ENCODE measurements at places on chromosomes 6 and 20.
A peak's percentile ranks its signal among the peaks of the same experiment; 100 is the strongest.

- no peak for DNase-seq
These were observed 7.5 kb upstream of the RREB1 start for GRCh38 chr6:7100072-7100752.

GRCh38 chr6:31510007-31510406 is 12.1 kb downstream of the MICB start:
- no peak for DNase-seq

DNA sequence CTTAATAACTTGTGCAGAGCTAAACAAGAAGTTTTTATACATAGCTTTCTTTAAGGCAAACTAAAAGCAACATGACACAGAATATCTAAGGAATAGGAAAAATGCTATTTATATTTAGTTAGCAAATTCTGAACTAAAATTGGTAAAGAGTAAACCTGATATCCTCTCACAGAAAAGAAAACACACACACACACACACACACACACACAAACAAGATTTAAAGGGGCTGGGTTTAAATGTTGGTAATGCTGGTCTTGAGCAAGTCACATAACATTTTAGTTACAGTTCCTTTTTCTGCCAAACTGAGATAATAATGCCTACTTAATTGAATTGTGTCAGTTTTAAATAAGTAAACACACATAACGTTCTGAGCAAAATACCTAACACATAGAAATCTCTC is 1.6 kb downstream of the TRDN start:
- DNase-seq: no peak

DNA sequence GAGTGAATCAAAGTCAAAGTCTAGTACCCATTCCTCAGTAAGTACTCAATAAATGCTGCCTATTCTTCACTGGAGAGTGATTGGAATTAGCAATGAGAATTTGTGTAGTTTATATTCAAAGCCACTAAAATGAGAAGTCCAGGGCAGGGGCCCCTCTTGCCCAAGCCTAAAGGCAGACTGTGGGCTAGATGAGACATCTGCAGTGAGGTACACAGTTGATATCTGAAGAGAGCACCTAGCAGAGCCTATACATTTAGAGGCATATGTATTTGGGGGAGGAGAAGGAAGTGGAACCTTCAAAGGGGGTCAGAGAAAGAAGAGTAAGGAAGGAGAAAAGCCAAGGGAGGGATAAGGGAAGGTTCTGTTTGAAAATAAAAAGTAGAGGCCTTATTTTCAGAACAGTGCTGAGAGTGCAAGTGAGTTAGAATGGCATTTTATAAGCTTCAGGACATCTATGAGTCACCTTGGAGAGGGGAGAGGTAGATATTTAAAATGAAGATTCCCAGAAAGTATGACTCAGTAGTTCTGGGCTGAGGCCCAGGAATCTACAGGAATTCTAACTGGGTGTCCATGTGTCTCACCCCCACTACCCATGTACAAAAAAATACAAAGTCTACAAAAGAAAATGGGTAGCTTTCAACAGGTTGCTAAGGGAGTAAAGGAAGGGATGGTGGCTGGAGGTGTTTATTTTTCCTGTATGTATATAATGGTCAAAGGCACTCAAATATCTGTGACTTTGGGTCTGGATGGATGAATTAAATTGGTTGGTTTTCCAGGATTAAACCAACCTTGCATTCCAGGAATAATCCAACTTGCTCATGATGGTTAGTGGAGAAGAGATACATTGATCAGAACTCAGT is 135.1 kb downstream of the ZFP64 start:
- peak; percentile 74 for DNase-seq

GRCh38 chr6:158322724-158323560 is 10.7 kb downstream of the TULP4 start:
- DNase-seq: no peak

- DNase-seq: no peak
These were observed 90.0 kb upstream of the HMGCLL1 start for GRCh38 chr6:55669028-55669427.

GRCh38 chr20:50701041-50701963 is 10.0 kb upstream of the RIPOR3 start:
- DNase-seq: no peak

GRCh38 chr6:93036835-93037234 is 382.5 kb downstream of the EPHA7 start:
- no peak for DNase-seq

DNA sequence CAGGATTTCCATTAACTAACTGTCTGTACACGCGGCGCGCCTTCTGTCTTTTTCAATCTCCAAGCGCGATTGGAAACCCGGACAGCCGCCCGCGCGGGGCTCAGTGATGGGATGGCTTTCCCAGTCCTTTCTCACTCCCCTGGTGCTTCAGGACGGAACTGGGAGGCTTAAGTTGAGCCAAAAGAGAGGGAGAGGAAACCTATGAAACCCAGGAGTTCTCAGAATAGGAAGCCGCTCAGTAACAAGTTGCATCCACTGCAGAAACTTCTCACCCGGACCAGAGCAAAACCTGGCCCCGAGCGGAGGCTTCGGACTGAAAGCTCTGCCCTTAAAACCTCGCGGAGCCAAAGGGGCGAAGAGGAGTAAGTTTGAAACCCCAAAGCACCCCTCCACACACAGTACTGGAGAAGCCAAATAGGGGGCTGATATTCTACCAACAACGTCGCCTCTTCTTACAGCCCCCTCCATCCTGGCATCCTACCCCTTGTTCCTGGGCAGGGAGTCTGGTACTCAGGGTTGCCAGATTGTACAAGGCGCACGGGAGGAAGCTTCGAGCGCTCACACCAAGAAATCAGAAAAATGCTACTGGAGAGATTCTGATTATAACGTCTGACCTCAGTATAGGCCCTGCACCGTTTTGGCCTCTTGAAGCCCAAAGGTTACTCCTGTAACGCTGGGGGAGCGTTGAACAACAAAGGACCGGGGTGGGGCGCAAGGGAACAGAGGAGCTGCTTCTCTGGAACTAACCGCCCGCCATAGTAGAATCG is 906 bp upstream of the COL12A1 start:
- DNase-seq: no peak

- DNase-seq: no peak
These were observed 17.2 kb downstream of the SLC2A12 start for GRCh38 chr6:134034961-134035822.

DNA sequence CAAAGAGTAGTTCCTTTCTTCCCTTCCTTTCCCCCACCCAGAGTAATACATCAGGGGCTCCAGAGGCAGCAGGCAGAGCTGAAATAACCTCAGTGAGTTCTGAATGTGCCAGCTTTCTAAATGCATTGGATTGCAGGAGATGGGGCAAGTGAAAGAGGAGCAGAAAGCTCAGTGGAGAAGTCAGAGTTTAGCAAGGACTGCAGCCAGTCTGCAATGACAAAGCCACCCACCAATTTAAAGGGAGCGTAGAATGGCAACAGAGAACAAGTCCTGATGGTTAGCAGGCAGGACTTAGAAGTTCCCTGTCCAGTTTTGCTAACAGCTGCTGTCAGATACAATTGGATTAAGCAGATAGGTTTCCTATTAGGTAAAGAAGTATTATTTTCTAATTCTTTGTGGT is 203.4 kb upstream of the RIN2 start:
- DNase-seq: no peak

DNA sequence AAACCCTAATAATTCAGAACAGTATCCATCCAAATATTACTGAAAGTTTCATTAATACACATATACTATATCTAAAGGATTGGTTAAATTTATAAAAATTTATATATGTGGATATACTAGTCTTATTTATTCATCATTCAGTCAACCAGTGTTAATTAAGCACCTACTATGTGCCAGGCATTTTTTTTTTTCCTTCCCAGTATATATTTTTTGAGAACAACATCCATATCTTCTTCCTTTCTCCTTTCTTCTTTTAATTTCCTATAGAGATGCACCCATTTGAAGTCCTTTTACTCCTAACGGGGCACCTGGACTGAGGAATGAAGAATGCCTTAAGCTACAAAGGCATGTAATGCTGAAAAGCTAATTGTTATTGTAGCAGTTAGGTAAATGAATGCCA is 72.8 kb downstream of the SESN1 start:
- no peak for DNase-seq

GRCh38 chr6:22112461-22112860 is 184.4 kb downstream of the PRL start:
- no peak for DNase-seq

DNA sequence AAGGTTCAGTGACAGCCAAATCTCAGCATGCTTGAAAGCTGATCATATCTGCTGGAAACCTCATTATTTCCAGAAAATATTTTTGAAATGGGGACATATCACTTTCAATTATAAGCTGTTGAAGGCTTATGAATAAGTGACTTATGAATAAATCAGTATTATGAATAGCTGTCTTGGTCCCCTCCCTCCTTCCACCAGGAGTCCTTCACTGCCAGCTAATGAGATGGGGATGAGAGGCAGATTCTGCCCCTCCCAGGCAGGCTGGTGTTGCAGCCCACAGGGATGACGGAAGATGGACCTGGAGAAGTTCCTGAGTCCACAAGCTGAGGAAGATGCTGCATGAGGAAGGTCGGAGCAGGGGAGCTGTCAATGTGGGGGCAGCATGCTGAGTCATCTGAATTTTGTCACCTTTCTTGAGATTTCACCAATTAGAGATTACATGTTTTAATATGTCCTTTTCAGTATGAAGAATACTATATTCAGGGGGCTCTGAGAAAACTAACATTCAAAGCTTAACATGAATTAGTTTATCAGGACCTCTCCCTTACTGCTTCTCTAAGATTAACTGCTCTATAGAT is 112.2 kb downstream of the DTNBP1 start:
- DNase-seq: no peak

GRCh38 chr6:137676888-137677287 is 182.7 kb upstream of the OLIG3 start:
- no peak for DNase-seq

DNA sequence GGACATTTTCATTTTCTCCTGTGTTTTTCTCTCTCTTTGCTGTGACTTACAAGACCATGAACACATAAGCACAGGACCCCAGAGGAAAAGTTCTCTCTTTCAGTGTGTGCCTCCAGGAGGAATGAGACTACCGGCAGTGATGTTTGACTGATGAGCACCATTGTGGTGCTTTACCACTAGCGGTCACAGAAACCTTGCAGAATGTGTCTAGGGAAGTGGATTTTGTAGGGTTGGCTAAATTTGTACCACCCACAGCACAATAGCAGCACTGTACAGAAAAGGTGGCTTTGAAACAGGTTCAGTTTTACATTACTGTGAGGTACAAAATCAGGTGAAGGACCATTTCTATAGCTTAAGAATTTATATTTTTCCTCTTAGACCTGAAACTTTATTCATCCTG is 301.9 kb upstream of the SUPT3H start:
- no peak for DNase-seq

DNA sequence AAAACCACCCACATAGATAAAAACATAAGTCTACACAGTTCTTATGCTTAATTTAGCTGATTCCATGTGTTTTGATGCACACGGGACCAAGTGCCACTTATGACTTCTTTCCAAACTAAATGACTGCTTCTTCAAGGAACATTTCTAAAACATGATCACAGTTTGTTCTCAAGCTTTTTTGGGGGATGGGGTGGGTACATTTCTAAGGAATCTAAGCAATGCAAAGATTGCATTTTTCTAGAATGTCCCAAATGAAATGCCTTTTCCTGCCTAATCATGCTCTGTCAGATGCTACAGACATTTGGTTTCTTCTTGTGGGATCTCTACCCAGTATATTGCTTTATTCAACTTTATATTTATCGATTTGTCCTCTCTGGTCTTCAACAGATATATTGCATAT is 496.8 kb upstream of the JAG1 start:
- DNase-seq: no peak

GRCh38 chr6:161544801-161545480 is 271.1 kb upstream of the AGPAT4 start:
- DNase-seq: no peak

- DNase-seq: no peak
These were observed 267.9 kb upstream of the CITED2 start for GRCh38 chr6:139642346-139642745.

DNA sequence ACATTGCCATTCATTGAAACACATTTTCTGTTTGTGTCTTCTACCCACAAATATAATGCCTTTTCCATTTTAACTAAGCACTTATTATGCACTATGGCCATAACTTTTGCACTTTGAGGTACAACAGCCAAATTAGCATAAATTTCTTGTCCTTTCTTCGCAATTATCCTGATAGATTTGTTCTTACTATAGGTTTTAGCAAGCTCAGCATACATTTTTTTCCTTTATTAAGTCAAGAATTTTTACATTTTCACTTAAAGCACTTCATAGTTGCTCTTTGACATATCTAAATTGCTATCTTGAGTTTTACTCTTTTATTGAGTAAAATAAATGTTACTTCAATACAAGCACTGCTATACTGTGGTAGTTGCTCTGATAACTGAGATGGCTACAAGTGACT is 5.8 kb downstream of the DEFB114 start:
- no peak for DNase-seq
